ENCODE measurements at places on chromosomes 6 and 20. TPM values are rescaled to one million over a fixed set of nuclear protein-coding genes. Genes with fewer than 3 reads are reported as not detected.

DNA sequence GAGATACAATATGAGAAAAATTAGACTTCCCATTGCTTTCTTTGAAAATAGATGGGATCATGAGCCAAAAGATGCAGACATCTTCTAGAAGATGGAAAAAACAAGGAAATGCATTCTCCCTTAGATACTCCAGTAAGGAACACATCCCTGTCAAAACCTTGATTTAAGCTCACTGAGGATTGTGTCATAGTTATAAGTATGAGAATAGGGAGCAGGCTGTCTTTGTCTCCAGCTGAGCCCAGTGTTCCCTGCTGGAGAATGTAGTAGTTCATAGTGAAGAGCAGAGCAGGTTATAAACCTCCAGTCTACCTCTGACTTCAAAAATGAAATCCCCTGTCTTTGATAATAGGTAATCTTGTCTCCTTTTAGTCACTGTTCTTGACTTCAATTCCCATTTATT, 589.9 kb downstream of the PHF3 start:
- no peak for DNase-seq

GRCh38 chr6:14060971-14061370, 56.6 kb upstream of the CD83 start:
- DNase-seq: no peak

DNA sequence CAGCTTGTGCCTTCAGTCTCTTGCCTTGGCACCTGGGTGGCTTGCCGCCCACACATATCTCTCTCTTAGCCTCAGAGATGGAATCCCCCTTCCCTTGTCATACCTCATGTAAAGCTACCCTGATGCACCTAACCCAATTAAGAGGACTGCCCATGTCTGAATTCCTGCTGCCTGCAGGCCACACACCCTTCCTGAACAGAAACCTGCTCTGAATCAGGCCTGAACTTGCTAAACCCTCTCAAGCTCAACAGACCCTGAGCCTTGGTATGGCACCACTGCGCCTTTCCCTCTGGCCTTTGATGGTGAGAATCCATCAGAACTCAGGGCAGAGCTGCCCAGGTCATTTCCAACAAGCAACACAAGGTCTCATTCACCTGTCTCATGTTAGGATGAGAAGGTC, 5.2 kb downstream of the RAET1G start:
- no peak for DNase-seq

DNA sequence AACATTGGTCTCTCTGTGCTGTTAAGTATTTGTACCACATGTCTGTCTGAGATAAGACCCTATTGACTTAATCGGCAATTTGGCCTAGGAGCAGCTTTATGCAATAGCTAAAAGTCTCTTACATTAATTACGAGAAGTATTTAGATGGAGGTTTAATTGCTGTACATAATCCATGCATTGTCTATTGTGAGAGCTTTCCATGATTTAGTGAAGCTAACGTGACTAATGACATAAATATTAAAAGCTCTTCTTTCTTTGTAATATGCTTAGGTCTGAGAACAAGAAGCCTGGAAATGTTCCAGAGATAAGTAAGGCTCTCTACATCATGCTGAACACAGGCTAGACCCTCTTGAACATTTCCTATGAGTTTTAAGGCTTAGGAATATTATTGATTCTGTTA, 32.7 kb upstream of the FAM83B start:
- no peak for DNase-seq

GRCh38 chr6:133959667-133960368, 6.8 kb downstream of the TBPL1 start:
- no peak for DNase-seq

DNA sequence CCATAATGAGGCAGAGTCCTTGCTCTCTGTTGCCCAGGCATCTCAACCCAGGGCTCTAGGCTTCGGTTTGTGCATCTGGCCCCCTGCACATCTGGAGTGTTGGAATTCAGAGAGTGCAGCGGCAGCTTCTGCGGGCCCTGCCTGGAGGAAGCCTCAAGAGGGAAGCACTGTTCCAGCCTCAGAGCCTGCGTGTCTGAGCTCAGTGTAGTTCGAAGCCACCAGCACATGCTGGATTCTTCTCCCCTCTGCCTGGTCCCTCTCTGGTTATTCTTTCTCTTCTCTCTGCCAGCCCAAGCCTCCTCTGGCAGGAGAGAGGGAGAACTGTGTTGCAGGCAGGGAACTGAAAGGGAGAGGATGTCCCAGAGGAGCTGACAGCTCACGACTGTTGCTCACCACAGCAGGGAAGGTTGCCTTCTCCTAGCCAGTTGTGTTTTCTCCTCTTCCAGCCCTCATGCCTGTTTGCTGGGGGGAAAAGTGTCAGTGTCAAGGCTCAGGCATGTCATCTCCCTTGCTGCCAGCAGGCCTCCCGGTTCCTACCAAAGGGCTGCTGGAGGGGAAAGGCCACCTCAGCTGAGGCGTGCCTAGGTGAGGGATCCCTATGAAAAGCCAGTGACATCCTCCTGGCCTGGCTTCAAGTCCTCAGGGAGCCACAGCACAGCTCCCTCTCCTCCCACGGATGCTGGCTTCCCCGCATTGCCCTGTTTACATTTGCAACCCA, 126.0 kb upstream of the LRFN2 start:
- no peak for DNase-seq

DNA sequence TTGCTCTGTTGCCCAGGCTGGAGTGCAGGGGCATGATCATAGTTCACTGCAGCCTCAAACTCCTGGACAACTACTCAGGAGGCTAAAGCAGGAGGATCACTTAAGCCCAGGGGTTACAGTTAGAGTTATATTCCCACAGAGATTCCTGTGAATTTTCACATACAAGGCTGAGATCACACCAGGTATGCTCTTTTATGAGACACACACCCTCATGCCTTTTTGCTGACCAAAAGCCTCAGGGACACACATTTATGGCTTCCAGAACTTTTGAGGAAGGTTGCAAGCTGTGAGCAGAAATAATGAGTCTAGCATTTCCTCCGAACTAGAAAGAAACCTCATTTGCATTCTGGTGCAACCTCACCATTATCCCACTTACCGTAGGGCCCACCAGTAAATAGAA, 370.5 kb upstream of the ARID1B start:
- no peak for DNase-seq

DNA sequence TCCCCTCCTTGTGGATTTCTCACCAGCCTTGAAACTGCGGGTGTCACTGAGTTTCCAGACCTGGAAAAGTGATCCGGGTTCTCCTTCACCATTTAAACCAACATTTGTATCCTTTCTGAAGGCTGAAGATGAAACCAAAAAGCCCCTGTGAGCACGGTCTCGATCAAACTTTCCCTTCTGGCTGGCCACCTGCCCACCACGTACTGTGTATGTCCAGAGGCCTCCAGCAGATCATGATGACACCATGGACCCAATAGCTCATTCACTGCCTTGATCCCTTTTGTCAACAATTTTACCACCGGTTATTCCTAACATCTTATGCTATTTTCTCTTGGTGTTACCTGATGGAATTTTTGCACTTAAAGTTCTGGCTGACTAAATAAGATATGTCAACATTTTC, 15.6 kb downstream of the ULBP1 start:
- DNase-seq: no peak

- no peak for DNase-seq
Observed at GRCh38 chr6:130076512-130076911, 58.1 kb downstream of the L3MBTL3 start.

TFAP2D gene
- polyA plus RNA-seq: not detected

KIAA1755 gene
- polyA plus RNA-seq: 3.6 TPM

DNA sequence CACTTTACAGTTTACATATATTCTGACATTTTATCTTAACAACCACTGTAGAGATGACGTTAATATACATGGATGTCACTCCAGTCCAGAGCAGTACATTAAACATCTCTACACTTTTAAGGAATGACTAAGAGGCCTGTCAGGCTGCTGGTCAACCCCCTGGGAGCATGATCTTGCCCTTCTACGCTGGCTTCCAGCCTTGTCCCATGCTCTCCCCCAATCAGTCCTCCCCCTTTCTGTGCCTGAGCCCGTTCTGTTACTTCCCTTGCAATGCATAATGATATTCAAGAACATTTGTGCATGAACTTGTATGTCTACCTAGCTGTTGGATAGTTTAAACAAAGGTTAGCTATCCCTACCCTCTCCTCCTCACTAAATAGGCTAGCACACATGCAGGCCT, 40.5 kb upstream of the PLCB4 start:
- no peak for DNase-seq

DNA sequence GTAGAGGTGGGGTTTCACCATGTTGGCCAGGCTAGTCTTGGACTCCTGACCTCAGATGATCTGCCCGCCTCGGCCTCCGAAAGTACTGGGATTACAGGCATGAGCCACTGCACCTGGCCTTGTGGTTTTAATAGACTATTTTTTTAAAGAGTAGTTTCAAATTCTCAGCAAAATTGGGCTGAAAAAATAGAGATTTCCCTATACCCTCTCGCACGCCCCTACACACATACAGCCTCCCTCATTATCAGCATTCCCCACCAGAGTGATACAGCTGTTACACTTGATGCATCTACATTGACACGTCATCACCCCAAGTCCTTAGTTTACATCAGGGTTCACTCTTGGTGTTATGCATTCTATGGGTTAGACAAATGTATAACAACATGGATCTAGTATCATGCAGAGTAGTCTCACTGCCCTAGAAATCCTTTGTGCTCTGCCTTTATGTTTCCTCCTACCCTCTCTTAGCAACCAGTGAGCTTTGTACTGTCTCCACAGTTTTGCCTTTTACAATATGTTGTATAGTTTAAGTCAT, 103.6 kb downstream of the CDYL start:
- no peak for DNase-seq

DNA sequence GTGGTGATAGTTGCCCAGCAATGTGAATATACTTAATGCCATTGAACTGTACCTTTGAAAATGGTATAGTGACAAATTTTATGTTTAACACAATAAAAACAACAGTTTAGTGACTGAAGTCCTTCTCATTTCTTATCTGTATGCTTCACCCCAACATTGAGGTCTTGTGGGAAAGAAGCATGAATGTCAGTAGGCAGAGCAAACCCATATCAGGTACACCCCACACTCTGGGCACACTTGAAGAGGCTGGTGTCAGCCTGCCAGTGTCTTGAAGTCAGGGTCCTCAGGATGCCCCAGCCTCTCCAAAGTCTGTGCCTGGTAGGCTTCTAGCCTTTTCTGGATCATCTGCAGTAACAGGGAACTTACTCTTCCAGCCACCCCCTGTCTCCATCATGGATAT, 51.2 kb downstream of the CD164 start:
- DNase-seq: no peak

HLA-DQA2 gene
- polyA plus RNA-seq: 0.37 TPM

DNA sequence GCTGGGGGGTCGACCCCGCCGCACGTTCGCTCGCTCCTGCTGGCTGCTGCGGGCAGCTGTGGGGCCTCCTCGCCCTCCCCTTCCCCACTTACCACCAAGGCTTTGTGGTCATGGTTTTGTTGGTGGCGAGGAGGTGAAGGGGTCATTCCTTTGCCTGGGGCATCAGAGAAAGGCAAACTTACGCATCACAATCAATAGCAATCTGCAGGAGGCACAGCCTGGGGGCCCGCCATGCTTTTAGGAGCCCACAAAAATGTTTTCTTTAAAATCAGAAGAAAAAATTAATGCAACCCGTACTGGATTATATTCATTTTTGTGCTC, 137.0 kb downstream of the IMPG1 start:
- no peak for DNase-seq

- DNase-seq: no peak
Observed at GRCh38 chr6:52104979-52105378, 17.6 kb upstream of the PKHD1 start.

GRCh38 chr6:19309661-19310060, 527.5 kb upstream of the ID4 start:
- no peak for DNase-seq

DNA sequence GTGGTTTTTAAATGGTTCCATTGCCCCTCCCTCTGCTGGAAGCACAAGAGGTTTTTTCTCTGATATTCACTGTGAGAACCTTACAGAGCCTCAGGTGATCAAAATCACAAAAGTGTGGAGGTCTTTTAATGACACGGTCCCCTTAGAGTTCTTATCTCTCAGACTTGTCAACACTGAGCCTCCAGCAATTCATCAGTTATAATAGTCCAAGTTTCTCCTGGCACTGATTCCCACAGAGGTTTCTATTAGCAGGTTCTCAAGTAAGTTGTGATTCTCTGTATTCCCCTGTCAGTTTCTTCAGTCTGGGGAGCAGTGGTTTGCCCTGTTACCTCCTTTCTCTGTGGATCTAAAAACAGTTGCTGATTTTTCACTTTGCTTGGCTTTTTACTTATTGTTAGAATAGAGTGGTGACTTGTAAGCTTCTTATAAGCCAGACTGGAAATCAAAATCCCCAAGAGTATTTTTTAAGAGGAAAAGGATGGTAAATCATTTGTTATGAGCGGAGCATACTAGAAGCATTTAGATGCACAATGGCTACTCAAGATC, 157.4 kb upstream of the BMP5 start:
- peak; percentile 12 for DNase-seq

SAMD10 gene
- 9.9 TPM for polyA plus RNA-seq

UBE2V1 gene
- polyA plus RNA-seq: 149 TPM

GRCh38 chr6:30352550-30352949, 7.6 kb downstream of the RPP21 start:
- DNase-seq: no peak
